CD4-positive, alpha-beta T cell treated with Interleukin-10 for 1 hour (primary cell): ENCODE measurements at places on chromosomes 16 and 17.

DNA sequence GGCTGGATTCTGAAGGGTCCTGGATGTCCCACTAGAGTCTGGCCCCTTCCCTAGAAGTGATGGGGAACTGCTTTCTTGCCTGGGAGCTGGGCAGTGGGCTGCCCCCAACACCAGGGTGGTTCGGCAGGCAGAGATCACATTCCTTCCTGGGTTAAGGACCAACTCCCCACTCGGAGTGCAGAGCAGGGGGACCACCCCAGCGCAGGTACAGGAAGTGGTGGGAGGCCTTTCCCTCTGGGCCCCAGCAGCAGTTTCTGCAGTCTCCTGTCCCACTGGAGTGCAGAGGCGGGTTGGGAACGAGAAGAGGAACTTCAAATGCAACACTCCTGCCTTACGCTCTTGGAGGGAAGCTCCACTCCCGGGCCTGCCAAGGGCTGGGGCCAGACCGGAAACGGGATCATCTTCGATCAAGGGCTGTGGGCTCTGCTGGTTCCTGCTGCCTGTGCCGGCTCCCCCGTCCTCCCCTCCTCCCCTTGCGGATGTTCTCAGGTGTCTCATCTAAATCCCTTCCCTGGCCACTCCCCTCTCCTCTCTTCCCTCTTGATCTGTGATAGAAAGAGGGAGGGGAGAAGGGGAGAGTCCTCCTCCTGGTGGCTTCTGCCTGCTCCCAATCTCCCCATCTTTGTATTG is 9.0 kb upstream of the NGFR start:
- DNase-seq = no peak

- no peak for DNase-seq
Measured at GRCh38 chr16:17334096-17334495, 136.7 kb downstream of the XYLT1 start.

DNA sequence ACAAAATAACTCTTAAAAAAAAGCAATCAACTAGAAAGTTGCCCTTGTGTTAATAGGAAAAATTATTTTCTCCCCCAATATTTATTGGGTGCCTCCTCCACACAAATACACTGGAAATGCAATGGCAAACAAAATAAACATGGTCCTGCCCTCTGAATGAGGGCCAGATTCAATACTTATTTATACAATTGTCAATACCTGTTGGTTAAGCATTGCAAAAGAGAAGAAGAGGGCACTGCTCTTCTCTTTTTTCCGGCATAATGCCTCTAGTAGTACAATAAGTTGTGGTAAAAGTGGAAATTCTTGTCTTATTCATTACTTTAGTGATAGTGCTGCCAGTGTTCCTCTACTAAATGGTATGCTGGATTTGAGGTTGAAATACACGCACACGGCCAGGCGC is 22.5 kb upstream of the ALDH3A2 start:
- DNase-seq = no peak

DNA sequence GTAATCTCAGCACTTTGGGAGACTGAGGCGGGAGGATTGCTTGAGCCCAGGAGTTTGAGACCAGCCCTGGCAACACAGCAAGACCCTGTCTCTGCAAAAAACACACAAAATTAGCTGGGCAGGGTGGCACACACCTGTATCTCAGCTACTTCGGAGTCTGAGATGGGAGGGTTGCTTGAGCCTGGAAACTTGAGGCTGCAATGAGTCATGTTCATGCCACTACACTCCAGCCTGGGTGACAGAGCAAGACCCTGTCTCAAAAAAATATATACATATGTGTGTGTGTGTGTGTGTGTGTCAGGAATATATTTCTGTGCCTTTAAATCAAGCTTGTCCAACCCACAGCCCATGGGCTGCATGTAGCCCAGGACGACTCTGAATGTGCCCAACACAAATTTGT is 55.2 kb downstream of the CRISPLD2 start:
- DNase-seq = no peak

GRCh38 chr17:9283909-9284308 is 262.6 kb downstream of the NTN1 start:
- DNase-seq = no peak

DNA sequence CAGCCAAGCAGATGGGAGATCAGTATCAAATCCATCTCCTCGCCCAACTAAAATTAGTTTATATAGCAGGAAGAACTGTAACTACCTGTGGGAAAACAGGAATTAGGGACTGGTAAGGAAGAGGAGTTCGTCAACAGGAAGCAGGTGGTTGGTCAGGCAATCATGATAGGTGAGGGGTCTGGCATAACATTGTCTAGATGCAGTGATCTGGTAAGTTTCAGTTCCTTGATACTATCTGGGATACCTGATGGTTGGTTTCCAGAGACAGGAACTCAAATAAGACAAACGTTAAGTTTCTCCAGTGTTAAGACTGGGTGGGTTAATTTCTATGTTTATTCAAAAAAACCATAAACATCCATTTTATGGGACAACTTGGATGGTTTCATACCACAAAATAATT is 53.8 kb downstream of the CEP112 start:
- no peak for DNase-seq

GRCh38 chr17:82126556-82127314 is 28.7 kb upstream of the FASN start:
- peak; percentile 90 for DNase-seq

- DNase-seq = no peak
Measured at GRCh38 chr17:28506763-28507487, 777 bp downstream of the FOXN1 start.

DNA sequence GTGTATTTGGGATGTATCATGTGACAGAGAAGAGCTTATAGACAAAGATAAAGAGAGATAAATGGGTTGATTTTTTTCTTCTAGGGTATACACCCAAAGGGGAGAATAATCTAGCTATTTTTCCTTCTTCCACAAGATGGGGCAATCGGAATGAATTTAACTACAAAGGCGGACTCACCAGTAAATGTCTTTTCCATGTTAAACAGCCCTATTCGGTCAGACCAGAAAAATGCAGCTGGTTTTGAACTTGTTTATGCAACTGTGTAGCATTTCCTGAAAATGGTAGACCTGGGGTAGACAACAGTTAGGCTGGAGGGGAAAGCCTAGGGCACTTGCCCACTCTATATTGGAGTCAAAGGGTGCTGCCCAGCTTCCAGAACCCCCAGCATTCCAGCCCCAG is 477.1 kb downstream of the TOX3 start:
- no peak for DNase-seq

- DNase-seq = no peak
Measured at GRCh38 chr17:57438066-57438731, 181.9 kb downstream of the MSI2 start.
